CMK (cell line): ENCODE measurements at places on chromosomes 6 and 20.

GRCh38 chr20:21361266-21361665, 36.1 kb downstream of the NKX2-4 start:
- no peak for DNase-seq

DNA sequence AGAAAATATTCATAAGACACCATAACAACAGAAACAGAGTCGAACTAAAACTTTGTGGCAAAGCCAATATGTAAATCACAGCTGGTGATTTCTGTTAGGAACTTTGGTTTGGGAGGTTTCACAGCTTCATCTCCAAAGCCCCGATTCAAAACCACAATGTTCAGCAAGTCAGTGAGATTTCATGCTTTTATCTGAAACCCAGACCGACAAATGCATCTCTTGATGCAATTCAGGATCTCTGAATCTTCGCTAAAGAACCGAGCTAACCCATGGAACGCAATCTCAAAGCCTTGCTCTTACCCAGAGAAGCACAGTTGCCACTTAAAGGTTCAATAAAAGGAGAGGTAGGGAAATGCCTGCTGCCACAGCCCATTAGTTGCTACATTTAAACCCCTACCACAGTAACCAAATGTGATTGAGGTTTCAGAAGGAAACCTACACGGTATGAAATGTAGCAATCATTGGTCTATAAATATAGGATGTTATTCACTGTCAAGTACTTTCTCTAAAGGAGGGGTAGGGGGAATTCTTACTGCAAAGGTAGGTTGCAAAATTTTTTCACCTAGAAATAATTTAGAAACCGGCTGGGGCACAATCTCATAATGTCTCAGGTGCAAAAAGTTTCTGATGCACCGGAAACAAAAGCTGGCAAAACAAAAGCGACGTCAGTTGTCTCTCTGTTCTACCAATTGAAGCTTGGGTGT, 381.0 kb upstream of the ARID1B start:
- no peak for DNase-seq

- no peak for DNase-seq
These were observed 103.1 kb downstream of the DST start for GRCh38 chr6:56539527-56540105.

- no peak for DNase-seq
These were observed 98.5 kb downstream of the HIVEP2 start for GRCh38 chr6:142846459-142846831.

DNA sequence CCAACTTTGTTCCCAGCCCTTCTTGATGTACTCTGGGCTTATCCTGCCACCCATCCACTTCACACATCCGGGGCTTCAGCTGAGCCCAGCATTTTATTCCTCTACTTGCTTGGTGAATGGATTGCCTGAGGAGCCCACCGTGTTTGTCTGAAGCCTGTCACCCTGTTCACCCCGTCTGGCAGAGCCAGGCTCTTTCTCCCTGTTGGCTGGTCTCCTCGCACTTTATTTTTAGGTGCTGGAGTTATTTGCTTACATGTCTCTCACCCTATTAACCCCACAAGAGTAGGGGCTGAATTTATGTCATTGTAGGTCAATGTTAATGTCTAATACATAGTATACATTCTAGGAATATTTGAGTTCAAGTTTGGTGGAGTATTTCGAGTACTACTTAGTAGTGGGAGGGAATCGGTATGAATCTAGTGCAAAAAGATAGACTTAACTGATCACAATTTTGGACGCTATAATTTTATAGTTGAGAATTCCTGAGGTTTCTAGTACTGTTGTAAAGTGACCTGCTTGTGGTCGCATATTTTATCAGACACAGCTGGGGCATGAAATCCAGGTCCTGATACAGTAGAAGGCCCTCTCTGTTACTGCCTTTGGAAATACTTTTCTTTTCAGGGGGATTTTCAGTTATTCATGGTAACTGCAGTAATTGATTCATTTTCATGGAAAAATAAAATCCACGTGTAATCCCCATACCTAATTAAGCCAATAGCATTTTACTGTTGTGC, 10.8 kb downstream of the JARID2 start:
- DNase-seq: no peak
